HCT116 (cell line): ENCODE measurements at places on chromosomes 12 and 14.

- H3K4me3 ChIP-seq, result no peak overlapping the region
- no peak for DNase-seq
- H3K4me1 ChIP-seq, result no peaks in the 10 kb centered on the region
- H3K27me3 ChIP-seq, result no peaks in the 10 kb centered on the region
- no peak overlapping the region for H3K27ac ChIP-seq
- no peaks in the 10 kb centered on the region for H3K36me3 ChIP-seq
These were observed 27.2 kb downstream of the SPX start for GRCh38 chr12:21553329-21553675.

DNA sequence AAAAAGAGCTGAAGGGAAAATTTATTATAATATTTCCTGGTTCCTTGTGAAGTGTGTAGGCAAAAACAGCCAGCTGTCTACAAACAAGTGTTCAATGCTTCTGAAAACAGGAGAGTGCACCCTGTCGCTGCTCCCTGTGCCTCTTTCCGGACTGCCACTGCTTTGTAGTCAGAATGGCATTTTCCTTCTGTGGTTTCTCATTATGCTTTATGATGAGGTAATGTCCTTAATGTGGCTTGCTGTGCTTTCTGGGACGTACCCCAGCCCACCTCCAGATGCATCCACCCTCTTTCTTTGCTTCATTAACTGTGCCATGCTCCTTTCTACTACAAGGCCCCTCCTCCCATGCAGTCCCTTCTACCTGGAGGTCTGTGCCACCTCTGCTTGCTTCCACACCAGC lies 148.1 kb downstream of the SYT1 start:
- H3K4me3 ChIP-seq, result no peak overlapping the region
- no peaks in the 10 kb centered on the region for H3K27me3 ChIP-seq
- no peaks in the 10 kb centered on the region for H3K4me1 ChIP-seq
- DNase-seq, result no peak
- no peak overlapping the region for H3K27ac ChIP-seq

GRCh38 chr12:129127771-129128170 lies 274.5 kb downstream of the GLT1D1 start:
- no peaks in the 10 kb centered on the region for H3K36me3 ChIP-seq
- H3K27ac ChIP-seq, result no peak overlapping the region
- no peaks in the 10 kb centered on the region for H3K27me3 ChIP-seq
- H3K4me1 ChIP-seq, result no peaks in the 10 kb centered on the region
- no peak for DNase-seq
- H3K4me3 ChIP-seq, result no peak overlapping the region

DNA sequence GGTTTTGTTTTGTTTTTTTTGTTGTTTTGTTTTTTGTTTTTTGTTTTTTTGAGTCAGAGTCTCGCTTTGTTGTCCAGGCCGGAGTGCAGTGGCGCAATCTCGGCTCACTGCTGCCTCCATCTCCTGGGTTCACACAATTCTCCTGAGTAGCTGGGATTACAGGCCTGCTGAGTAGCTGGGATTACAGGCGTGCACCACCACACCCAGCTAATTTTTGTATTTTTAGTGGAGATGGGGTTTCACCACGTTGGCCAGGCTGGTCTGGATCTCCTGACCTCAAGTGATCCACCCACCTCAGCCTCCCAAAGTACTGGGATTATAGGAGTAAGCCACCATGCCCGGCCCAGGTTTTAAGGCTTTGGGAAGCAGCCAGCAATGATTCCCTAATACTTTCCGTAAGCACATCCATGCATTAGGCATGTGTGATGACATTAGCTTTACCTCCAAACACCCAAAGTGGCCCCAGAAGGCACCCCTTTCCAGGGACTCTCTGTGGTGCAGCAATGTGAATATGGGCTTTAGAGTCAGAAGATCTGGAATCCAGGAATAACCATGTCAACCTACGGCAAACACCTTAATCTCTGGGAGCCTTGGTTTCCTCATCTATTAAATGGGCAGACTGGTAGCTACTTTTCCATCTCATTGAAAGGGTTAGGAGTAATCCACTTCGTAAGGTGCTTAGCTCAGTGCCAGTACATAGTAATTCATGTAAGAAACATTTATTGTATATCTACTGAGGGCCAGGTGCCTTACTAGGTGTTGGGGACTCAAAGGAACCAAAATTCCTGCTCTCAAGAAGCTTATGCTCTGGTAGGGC lies 152.9 kb downstream of the ZFP36L1 start:
- H3K4me3 ChIP-seq, result no peak overlapping the region
- H3K36me3 ChIP-seq, result no peaks in the 10 kb centered on the region

- no peak overlapping the region for H3K27ac ChIP-seq
- H3K27me3 ChIP-seq, result no peaks in the 10 kb centered on the region
- 0 out of 2 replicates have a peak, but pooled peaks cover 4% of the 10 kb centered on the region for H3K36me3 ChIP-seq
- no peak overlapping the region for H3K4me3 ChIP-seq
These were observed 80.4 kb upstream of the SINHCAF start for GRCh38 chr12:31406345-31406744.

GRCh38 chr14:90114554-90114953 lies 52.8 kb downstream of the KCNK13 start:
- DNase-seq, result no peak
- H3K27me3 ChIP-seq, result no peaks in the 10 kb centered on the region
- H3K4me3 ChIP-seq, result no peak overlapping the region
- no peaks in the 10 kb centered on the region for H3K36me3 ChIP-seq
- no peak overlapping the region for H3K27ac ChIP-seq

- H3K4me1 ChIP-seq, result no peaks in the 10 kb centered on the region
- H3K36me3 ChIP-seq, result no peaks in the 10 kb centered on the region
- no peak for DNase-seq
- no peak overlapping the region for H3K27ac ChIP-seq
- H3K4me3 ChIP-seq, result no peak overlapping the region
These were observed 11.6 kb upstream of the FAM177A1 start for GRCh38 chr14:35034440-35034833.

DNA sequence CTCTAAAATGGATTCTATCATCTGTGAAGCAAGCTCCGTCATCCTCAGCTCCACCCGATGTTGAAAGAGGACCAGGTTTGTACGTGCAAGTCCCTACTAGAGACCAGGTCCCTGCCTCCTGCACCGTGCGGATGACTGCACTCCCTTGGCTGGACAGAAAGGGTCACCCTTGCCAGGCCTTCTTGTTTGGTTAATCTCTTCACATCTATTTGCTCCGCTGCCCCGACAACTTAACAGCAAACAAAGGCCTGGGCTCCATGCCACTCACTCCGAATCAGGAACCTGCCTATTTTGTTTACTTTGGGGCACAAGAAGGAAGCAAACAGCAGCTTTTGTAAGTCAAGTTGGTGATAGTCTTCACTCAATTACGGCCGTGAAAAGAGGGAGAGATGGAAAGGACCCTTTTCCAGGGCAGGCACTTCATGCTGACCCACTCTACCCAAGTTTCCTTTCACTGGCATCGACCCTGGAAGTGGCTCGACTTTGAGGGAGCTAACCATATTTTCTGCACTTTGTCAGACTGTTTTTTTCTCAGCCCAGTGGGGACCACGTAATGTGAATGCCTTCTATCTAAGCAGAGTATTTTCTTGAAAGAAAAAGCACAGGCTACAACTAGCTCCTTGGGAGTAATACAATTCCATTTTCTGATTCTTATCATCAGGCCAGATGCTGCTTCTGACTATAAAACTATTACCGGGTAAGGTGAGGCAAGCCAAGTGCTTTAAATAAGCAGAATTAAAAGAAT lies 202.6 kb downstream of the FOXN3 start:
- DNase-seq, result no peak
- no peak overlapping the region for H3K4me3 ChIP-seq
- H3K36me3 ChIP-seq, result no peaks in the 10 kb centered on the region
- H3K27ac ChIP-seq, result no peak overlapping the region
- H3K27me3 ChIP-seq, result no peaks in the 10 kb centered on the region
- no peaks in the 10 kb centered on the region for H3K4me1 ChIP-seq
